ENCODE measurements at places on chromosomes 13 and 19. TPM values are rescaled to one million over a fixed set of nuclear protein-coding genes. Genes with fewer than 3 reads are reported as not detected.

SLC15A1 gene
- total RNA-seq: not detected

METTL21C gene
- total RNA-seq: not detected

FBN3 gene
- not detected for total RNA-seq

PRSS57 gene
- total RNA-seq: not detected

PLEKHG2 gene
- 13.2 TPM for total RNA-seq

IGFLR1 gene
- 1.00 TPM for total RNA-seq

PLIN5 gene
- not detected for total RNA-seq

CYP2A6 gene
- not detected for total RNA-seq

EBI3 gene
- not detected for total RNA-seq

ERFL gene
- total RNA-seq: 0.09 TPM

POGLUT2 gene
- 12.2 TPM for total RNA-seq

LGALS14 gene
- total RNA-seq: not detected

COL4A1 gene
- total RNA-seq: 174 TPM

SELENOV gene
- not detected for total RNA-seq

PTH2 gene
- total RNA-seq: not detected

ANGPTL4 gene
- total RNA-seq: 1.1 TPM

PSG6 gene
- total RNA-seq: not detected

PLPPR2 gene
- total RNA-seq: 10.0 TPM

RUBCNL gene
- total RNA-seq: 0.55 TPM

NLRP8 gene
- total RNA-seq: not detected

ARGLU1 gene
- 30.4 TPM for total RNA-seq

FBXO27 gene
- total RNA-seq: 2.0 TPM

ZNF132 gene
- total RNA-seq: 9.7 TPM

ZNF844 gene
- 9.2 TPM for total RNA-seq

IPO5 gene
- 163 TPM for total RNA-seq

B3GNT3 gene
- total RNA-seq: not detected

RNASEH2B gene
- 33.1 TPM for total RNA-seq

RNASEH2A gene
- total RNA-seq: 7.3 TPM

CPB2 gene
- total RNA-seq: not detected

ZNF112 gene
- total RNA-seq: 6.8 TPM

TEX26 gene
- 0.14 TPM for total RNA-seq

COL5A3 gene
- 2.1 TPM for total RNA-seq

ZNF816 gene
- 11.3 TPM for total RNA-seq

FLT1 gene
- total RNA-seq: 10.1 TPM

SLITRK6 gene
- total RNA-seq: 0.28 TPM

NLRP5 gene
- not detected for total RNA-seq

OVOL3 gene
- not detected for total RNA-seq

LRRC4B gene
- 0.14 TPM for total RNA-seq

ZNF66 gene
- 0.71 TPM for total RNA-seq
